ENCODE measurements at places on chromosomes 11 and 22. TPM values are rescaled to one million over a fixed set of nuclear protein-coding genes. Genes with fewer than 3 reads are reported as not detected.

DNA sequence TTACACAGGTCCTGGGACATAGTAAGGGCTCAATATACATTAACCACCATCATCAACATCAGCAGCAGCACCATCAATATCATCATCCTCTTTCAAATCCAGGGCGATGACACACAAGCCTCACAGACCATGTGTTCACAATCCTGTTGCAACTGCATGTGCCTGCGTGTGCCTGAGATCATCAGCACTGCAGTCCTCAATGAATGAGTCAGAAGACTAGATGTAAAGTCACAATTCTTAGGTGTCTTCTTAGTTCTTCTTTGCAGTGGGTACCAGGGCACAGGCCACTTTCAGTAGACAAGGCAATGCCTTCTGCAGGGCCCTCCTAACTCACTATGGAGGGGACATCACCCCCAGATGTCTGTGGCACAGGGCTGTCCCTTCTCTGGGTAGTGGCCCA is 111.1 kb downstream of the MYO18B start:
- DNase-seq: no peak

GRCh38 chr22:37309211-37310074 is 27.1 kb downstream of the CYTH4 start:
- peak; percentile 75 for DNase-seq

- no peak for DNase-seq
Measured at GRCh38 chr11:40314327-40314726, 1145.1 kb downstream of the LRRC4C start.

ZFTA gene
- 9.5 TPM for total RNA-seq

DNA sequence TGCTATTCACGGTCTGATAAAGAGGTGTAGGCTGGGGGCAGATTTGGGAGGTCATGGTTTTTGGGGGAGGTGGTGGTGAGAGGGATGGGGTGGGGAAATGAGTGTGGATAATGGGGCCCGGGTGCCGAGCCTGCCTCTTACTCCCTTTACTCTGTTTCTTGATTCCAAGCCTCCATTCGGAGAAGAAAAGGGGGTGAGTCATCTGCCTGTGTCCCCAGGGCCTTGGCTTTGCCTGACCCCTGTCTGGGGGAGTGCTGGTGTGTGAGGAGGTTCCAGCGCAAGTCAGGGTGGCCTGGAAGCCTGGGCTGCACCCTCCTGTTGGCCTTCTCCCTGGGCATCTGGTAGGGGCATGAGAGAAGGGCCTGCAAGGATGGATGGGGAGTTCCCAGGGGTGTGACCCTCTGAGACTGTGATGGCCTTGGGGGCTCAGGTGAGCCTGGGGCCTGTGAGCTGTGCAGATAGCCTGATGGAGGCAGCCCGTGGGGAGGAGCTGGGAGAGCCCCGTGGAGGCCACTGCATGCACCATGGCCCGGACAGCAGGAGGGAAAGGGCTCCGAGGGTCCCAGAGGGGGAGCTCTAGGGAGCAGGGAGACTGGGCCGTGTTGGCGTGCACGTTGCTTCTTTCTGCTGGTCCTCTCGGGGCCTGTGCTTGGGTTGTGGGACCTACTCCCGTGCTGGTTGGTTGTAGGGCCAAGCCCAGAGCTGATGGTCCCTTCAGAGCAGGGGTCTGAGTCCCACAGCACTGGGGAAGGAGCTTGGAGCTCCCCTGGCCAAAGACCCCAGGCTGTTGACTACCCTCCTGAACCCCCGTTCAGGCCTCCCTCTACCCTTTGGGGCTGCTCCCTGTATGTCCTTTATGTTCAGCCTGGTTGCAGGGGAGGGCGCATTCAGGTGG is 26.3 kb upstream of the ACR start:
- peak; percentile 53 for DNase-seq

DNA sequence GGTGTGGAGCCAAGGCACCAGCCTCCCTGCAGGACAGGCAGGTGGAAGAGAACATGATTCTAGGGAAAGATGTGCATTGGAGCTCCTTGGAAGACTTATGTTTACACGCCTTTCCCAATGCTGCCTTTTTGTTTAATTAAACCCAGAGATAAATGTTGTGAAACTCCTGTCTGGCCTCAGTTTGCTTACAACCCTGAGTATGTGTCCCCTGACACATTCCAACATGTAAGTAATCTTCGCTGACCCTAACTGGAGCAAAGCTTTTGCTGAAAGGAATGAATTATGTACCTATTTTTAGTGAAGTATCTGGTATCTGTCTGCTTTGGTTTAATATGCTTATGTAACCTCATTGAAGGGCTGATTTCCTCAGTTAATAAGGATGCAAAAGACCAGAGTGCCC is 56.7 kb downstream of the APIP start:
- DNase-seq: no peak

DNA sequence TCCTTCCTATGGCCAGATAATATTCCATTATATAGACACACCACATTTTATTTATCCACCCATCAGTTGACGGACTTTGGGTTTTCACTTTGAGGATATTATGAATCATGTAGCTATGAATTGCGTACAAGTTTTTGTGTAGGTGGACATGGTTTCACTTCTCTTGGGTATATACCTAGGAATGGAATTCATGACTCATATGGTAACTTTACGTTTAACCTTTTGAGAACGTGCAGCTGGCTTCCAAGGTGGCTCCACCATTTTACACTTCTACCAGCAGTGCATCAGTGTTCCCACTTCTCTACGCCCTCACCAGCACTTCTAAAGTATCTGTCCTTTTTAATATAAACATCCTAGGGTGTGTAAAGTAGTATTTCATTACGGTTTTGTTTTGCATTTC is 112.0 kb downstream of the PLEKHA7 start:
- DNase-seq: no peak

DNA sequence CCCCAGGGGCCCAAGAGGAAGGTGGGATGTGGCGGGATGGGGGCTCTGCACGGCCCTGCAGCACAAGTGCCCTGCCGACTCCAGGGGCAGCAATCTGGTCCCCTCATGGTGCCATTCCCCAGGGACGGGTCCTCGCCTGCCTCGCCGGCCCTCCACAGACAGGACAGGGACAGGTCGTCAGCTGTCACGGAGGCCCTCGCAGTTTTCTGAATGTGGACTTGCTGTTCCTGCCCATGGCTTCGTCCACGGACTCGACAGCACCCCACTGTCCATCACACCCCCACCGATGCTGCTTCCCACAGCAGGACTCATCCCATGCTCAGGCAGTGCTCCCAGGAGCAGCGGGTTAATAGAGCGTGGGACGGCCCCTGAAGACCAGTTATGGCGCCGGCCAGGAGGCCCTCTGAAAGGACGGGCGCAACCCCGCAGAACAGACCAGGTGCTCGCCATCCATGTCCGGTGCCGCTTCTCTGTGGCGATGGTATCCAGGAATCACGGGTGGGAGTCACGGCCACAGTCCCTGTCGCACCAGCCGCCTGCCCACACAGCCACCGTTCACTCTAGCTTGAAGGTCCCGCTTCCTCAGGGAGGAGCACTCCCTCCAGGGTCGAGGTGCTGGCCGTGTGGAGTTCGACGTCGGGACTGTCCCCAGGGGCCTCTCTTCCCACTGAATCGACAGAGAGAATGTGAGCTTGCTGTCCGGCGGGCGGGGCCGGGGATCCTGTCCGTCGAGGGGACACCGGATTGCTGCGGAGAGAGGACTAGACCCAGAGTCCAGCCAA is 18.5 kb upstream of the MUC2 start:
- DNase-seq: peak; percentile 62

ZNF214 gene
- 3.7 TPM for total RNA-seq

GRCh38 chr11:8022876-8023275 is 35.7 kb downstream of the EIF3F start:
- peak; percentile 27 for DNase-seq

UBQLNL gene
- 0.72 TPM for total RNA-seq

TRIM48 gene
- total RNA-seq: not detected

GRCh38 chr11:27317751-27318150 is 45.3 kb downstream of the CCDC34 start:
- DNase-seq: no peak

- no peak for DNase-seq
Measured at GRCh38 chr11:12884751-12885318, 124.3 kb upstream of the RASSF10 start.

DNA sequence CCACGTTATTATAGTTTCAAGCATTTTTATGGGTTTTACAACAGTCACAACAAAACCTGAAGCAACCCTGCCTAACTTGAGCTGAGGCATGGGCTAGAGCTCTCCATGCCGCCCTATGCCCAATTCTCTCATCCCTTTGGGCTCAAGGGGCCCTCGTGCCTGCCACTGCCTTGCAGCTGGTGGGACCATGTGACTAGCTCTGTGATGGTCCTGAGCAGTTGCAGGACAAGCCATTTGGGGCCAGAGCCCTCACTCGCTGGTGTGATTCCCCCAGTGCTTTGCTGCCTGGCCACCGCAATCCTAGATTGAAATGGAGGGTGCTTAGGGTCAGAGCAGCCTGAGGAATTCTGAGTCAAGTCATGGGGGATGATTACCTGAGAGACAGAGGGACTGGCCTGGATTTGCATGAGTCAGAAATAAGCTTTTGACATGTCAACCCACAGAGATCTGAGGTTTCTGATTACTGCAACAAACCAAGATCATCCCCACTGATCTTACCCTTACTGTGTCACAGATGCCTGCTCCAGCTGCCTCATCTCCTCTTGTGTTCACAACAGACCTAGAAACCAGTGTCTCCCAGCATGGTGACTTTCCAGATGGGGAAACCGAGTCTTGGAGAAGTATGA is 323.7 kb downstream of the BRD1 start:
- no peak for DNase-seq

TEX12 gene
- total RNA-seq: not detected

DNA sequence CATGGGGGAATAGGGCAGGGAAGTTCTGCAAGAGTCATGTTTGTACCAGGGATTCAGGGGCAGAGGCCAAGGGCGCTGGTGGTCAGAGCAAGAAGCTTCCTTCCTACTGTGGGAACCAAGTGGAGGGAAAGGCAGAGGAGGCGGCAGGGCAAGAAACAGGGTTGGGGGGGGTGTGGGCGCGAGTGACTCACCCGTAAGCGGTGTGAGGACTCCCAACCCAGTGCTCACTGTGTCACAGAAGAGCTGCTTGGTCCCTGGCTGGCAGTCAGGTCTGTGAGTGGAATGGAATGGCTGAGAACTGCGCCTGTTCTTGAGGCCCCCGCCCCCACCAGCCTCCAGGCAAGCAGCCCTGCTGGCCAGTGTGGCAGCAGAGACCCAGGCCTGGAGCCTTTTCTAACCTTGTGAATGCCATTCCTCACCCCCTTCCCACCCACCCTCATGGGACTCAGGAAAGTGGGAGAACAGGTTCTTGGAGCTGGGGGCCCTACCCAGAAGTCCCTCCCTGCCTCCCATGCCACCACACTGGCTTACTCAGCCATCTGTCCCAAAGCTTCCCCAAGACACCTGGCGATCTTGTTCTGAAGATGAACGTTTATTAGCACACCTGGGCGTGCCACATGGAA is 4.7 kb downstream of the LRRC10B start:
- no peak for DNase-seq

DNA sequence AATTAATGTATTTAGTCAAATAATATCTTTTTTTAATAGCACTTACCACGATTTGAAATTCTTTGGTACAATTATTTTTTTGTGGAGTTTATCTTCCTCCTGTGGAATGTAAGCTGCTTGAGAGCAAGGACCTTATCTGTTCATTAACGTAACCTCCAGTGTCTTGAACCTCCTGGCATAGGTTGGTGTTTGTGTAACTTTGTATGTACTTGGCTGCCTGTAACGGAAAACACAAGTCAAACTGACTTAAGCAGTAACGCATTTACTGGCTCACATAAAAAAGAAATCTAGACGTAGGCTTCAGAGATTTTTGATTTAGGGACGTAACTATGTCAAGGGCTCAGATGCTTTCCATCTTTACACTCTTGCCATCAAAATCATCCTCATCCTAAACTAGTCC is 56.1 kb downstream of the ARHGEF12 start:
- DNase-seq: no peak

SCUBE1 gene
- total RNA-seq: 36.0 TPM

GRCh38 chr11:61971248-61972111 is 4.0 kb upstream of the FTH1 start:
- DNase-seq: peak; percentile 98

GRCh38 chr22:24772493-24773220 is 1.9 kb downstream of the PIWIL3 start:
- DNase-seq: no peak

Data from upper lobe of right lung (tissue), 1 donor.